ENCODE measurements at places on chromosomes 7 and 10. TPM values are rescaled to one million over a fixed set of nuclear protein-coding genes. Genes with fewer than 3 reads are reported as not detected.

Gene BBIP1
- total RNA-seq, result 12.7 TPM

Gene CCDC172
- total RNA-seq, result not detected

Gene AKR1C3
- 43.0 TPM for total RNA-seq

Gene CPA4
- total RNA-seq, result 68.7 TPM

Gene FEZF1
- total RNA-seq, result not detected

Gene ARL4A
- total RNA-seq, result 116 TPM

Gene NACAD
- 1.4 TPM for total RNA-seq

Gene SCIN
- 4.9 TPM for total RNA-seq

Gene NRG3
- total RNA-seq, result 1.1 TPM

Gene NOS3
- total RNA-seq, result 9.7 TPM

Gene GPR26
- total RNA-seq, result not detected

Gene CFAP70
- 5.7 TPM for total RNA-seq

Gene NEUROD6
- not detected for total RNA-seq

Gene ATOH7
- total RNA-seq, result not detected

Gene SPDYE16
- total RNA-seq, result 3.6 TPM

Gene PTF1A
- total RNA-seq, result not detected

Gene CYP3A7
- not detected for total RNA-seq

Gene TFEC
- 0.30 TPM for total RNA-seq

Gene KEL
- 0.32 TPM for total RNA-seq

Gene RBP3
- not detected for total RNA-seq
